CD4-positive, alpha-beta T cell (primary cell): ENCODE measurements at places on chromosomes 12 and 14. TPM values are rescaled to one million over a fixed set of nuclear protein-coding genes. Genes with fewer than 3 reads are reported as not detected.

The TAS2R20 gene
- total RNA-seq: 0.75 TPM

The ZNF605 gene
- total RNA-seq: 5.8 TPM

The PLEK2 gene
- 1.4 TPM for total RNA-seq

The IGFBP6 gene
- total RNA-seq: 0.49 TPM

The C14orf132 gene
- total RNA-seq: 2.0 TPM

The GLIPR1L1 gene
- not detected for total RNA-seq

The NTS gene
- total RNA-seq: not detected

The FLRT2 gene
- not detected for total RNA-seq

The C12orf54 gene
- total RNA-seq: not detected

The PEX5 gene
- total RNA-seq: 22.9 TPM

The GLIPR1L2 gene
- total RNA-seq: 0.56 TPM

The RNF34 gene
- total RNA-seq: 60.6 TPM

The NID2 gene
- total RNA-seq: not detected

The CCDC38 gene
- 0.11 TPM for total RNA-seq

The CHGA gene
- total RNA-seq: not detected

The CCDC197 gene
- total RNA-seq: not detected

The STYK1 gene
- not detected for total RNA-seq

The CIPC gene
- total RNA-seq: 8.2 TPM

The CLMN gene
- total RNA-seq: 0.67 TPM

The HOXC12 gene
- total RNA-seq: not detected

The KCNC2 gene
- total RNA-seq: not detected

The HPD gene
- total RNA-seq: not detected

The ACSM4 gene
- not detected for total RNA-seq

The CELA1 gene
- total RNA-seq: 1.2 TPM

The CD4 gene
- 134 TPM for total RNA-seq

The CLEC12A gene
- 0.22 TPM for total RNA-seq

The PKP2 gene
- 0.22 TPM for total RNA-seq

The OR6C3 gene
- total RNA-seq: not detected

The HCFC2 gene
- 11.2 TPM for total RNA-seq
